ENCODE measurements at places on chromosomes 7 and 10. TPM values are rescaled to one million over a fixed set of nuclear protein-coding genes. Genes with fewer than 3 reads are reported as not detected.

Gene CLDN12
- total RNA-seq, result 55.4 TPM

Gene NAT16
- total RNA-seq, result not detected

Gene INMT
- 7.2 TPM for total RNA-seq

Gene SLC26A3
- total RNA-seq, result 1,687 TPM

Gene IL2RA
- total RNA-seq, result 1.2 TPM

Gene PON3
- total RNA-seq, result 4.2 TPM

Gene AKR1C4
- total RNA-seq, result not detected

Gene OR2A12
- total RNA-seq, result not detected

Gene ADCYAP1R1
- 2.2 TPM for total RNA-seq

Gene AASS
- 7.4 TPM for total RNA-seq

Gene CDH23
- total RNA-seq, result 3.6 TPM

Gene POLR2J2
- 8.8 TPM for total RNA-seq

Gene CALML3
- not detected for total RNA-seq

Gene BMPR1A
- 126 TPM for total RNA-seq

Gene RALA
- total RNA-seq, result 52.5 TPM

Gene OR13A1
- total RNA-seq, result not detected

Gene SVOPL
- total RNA-seq, result 2.9 TPM

Gene ETV1
- total RNA-seq, result 16.9 TPM

Gene CARD11
- 1.6 TPM for total RNA-seq

Gene FGL2
- 60.2 TPM for total RNA-seq

Gene PSMG3
- 26.0 TPM for total RNA-seq

Gene MAT1A
- not detected for total RNA-seq

Gene ITPRID1
- total RNA-seq, result 1.7 TPM

Gene NKX2-3
- total RNA-seq, result 4.9 TPM

Gene ELN
- total RNA-seq, result 5.0 TPM

Gene MRC1
- total RNA-seq, result 43.0 TPM

Gene SP8
- total RNA-seq, result not detected

Gene SPDYE6
- not detected for total RNA-seq

Gene MYOF
- total RNA-seq, result 85.5 TPM

Gene LEP
- not detected for total RNA-seq

Gene RAPGEF5
- total RNA-seq, result 34.7 TPM

Gene MSMB
- not detected for total RNA-seq

Gene BBIP1
- 17.6 TPM for total RNA-seq
